Activated T-cell treated with anti-CD3 and anti-CD28 coated beads, Interleukin-2, amount 50 U/mL, for 1 hour (primary cell): ENCODE measurements at places on chromosomes 3 and 15.
A peak's percentile ranks its signal among the peaks of the same experiment; 100 is the strongest.

DNA sequence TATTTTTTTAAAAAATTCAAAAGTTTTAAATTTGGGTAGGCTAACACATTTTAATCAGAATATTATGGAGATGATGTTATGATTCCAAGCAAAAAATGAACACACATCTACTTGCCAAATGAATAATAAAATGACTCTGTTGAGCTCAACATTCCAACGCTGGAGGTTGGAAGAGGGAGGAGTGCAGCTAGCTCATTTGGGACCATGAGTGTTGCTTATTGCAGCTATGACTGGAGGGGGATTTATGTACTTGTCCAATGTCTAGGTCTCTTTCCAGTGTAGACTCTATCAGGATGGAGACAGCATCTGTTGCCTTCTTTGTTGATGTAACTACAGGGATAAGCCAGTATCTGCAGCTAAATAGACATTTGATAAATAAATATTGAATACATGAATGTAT, 310.6 kb downstream of the CACNA2D3 start:
- no peak for DNase-seq

DNA sequence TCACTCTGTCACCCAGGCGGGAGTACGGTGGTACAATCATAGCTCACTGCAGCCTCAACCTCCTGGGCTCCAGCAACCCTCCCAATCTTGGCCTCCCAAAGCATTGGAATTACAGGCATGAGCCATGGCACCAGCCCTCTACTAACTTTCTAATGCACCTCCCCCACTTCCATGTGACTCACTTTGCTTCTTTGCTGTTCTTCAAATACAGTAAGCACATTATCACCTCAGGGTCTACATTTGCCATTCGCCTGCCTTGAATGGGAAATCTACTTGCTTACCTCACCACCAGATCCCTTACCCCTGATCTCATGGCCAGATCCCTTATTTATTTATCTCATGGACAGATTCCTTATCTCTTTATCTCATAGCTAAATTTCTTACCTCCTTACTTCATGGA, 235.3 kb downstream of the KCNMB2 start:
- DNase-seq, result no peak

DNA sequence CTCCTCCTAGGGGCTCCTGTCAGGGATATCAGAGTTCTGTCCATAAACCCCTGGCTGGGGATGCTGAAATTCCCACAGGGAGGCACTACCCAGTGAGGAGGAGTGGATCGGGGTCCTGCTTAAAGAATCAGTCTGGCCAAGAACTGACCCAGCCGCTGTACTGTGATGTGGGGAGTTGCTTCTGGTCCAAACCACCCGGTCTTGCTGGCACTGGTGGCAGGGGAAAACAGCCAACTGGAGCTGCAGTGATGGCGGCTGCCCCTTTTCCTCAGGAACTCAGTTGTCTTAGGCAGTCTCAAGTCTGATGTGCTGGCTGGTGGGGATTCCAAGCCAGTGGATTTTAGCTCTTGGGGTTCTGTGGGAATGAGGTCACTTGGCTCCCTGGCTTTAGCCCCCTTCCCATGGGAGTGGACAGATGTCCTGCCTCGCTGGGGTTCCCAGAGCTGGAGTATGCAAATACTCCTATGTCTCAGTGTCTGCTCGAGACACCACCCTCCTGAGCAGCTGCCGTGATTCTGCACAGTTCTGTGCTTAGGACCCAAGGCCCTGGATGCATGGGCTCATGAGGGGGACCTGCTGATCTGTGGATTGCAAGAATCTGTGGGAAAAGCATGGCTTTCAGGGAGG, 97.1 kb downstream of the SLC25A26 start:
- DNase-seq, result no peak

DNA sequence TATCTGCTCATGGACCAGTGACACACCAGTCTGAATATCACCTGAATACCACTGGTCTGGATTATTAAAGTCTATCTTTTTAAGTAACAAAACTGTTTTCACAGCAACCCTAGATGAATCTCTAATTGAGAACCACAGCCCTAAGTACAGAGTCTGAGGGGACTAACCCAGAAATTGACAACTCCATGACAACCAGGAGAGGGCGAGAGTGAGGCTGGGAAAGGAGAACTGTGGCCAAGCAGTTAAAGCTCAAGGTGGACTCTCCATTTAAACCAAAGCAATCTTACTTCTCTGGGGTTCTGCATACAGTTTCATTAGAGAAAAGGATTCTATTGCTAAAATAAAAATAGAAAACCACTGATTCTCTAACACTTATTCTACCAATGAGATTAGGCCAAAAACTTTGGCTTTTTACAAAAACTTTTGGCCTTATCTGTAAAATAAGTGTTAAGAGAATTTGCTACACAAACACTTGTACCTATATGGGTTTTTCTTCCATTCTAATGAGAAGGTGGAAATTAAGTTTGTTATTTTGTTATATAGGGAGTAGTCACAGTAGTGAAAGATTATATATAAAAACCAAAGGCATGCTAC, 11.4 kb downstream of the NEK10 start:
- DNase-seq, result peak; percentile 29

DNA sequence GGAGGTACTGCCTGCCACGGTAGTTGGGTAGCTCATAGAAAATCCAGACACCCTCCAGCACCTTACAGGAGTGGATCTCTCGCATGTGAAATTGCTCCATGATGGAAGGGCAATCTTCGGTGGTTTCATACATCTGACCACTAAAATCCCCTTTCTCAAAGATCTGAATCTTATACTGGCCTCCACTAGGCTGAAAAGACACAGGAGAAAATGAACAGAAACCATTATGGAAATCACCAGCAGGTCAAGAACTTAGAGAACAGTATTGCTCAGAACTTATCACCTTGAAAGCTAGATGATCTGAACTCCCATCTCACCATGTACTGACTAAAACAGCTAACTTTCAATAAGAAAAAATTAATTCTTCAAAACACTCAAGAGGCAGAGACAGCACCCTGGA, 5.4 kb downstream of the CRYGS start:
- no peak for DNase-seq

DNA sequence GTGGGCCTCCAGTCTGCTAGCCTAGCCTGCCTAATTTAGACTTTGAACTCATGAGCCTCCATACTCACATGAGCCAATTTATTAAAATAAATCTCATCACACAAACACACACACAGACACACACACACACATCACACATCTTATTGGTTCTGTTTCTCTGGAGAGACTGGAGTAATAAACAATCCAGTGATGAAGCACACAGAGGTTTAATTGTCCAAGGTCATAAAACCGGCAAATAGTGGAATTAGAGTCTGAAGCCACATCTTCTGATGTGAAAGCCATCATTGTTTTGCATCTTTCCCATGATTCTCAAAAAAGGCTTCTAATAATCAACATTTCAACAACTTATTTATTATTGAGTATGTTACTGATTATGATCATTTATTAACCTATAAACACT, 249.4 kb upstream of the KCNH8 start:
- DNase-seq, result no peak

DNA sequence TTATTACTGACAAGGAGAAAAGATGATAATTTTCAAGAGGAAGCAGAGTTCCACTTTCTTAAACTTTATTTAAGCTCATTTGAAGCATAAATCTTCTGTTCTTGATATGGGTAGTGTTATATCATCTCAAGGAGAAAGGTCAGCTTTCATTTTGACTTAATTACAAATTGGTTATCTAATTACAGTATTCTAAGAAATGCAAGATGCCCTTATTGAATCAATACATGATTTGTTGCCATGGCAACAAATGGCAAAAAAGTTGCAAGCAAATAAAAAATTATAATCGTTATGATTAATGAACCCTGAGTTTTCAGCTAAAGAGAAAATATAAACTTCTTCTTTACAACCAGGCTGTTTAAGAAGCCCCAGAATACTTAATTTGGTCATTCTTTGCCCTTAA, 622.7 kb downstream of the RBMS3 start:
- DNase-seq, result no peak
